ENCODE measurements at places on chromosomes 16 and 17. TPM values are rescaled to one million over a fixed set of nuclear protein-coding genes. Genes with fewer than 3 reads are reported as not detected.

The TERB1 gene
- polyA plus RNA-seq, result not detected

DNA sequence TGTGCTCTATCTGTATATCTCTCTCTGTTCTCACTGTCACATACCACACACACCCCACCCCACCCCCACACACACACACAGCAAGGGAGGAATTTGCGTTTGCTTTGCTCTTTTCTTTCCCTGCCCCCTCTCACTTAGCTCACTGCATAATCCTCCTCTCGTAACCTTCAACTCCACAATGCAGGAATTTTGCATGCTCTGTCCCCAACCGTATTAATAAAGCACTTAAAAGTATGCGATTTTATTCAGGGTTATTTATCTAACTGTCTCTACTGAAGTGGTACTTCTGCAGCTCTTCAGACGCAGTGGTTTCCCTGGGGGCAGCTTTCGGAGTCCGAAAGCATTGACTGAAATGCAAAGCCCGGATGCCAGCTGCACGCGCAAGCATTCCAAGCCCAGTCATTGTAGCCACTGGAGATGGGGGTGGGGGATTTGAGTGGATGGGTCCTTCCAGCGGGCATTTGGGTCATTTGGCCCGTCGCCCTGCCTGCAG is 105.4 kb upstream of the RBFOX1 start:
- DNase-seq, result no peak

GRCh38 chr17:77811521-77811920 is 147.0 kb upstream of the TNRC6C start:
- no peak for DNase-seq

- peak; percentile 44 for DNase-seq
These were observed 14.4 kb upstream of the ALDH3A1 start for GRCh38 chr17:19762515-19762961.

The CIAO3 gene
- polyA plus RNA-seq, result 26.3 TPM

GRCh38 chr16:77387815-77388209 is 47.0 kb downstream of the ADAMTS18 start:
- no peak for DNase-seq

The KCTD13 gene
- polyA plus RNA-seq, result 18.4 TPM

DNA sequence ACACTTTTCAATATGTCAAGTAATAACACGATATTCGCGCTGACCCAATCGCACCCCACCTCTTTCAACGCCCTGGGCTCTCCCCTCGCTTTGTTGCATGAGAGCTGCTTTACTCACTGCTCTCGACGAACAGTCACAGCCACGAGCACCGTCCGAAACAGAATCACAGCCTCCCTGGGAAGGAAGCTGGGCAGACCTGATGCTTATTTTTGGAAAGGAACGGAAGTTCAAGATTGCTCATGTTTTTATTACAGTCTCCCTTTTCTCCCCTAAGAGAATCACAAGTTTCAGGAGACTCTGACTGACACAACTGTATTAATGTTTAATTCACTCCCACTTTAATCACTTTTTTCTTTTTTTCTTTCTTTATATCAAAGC is 67.8 kb downstream of the ANKRD11 start:
- DNase-seq, result no peak

- DNase-seq, result no peak
These were observed 1.5 kb downstream of the GAA start for GRCh38 chr17:80102664-80103448.

DNA sequence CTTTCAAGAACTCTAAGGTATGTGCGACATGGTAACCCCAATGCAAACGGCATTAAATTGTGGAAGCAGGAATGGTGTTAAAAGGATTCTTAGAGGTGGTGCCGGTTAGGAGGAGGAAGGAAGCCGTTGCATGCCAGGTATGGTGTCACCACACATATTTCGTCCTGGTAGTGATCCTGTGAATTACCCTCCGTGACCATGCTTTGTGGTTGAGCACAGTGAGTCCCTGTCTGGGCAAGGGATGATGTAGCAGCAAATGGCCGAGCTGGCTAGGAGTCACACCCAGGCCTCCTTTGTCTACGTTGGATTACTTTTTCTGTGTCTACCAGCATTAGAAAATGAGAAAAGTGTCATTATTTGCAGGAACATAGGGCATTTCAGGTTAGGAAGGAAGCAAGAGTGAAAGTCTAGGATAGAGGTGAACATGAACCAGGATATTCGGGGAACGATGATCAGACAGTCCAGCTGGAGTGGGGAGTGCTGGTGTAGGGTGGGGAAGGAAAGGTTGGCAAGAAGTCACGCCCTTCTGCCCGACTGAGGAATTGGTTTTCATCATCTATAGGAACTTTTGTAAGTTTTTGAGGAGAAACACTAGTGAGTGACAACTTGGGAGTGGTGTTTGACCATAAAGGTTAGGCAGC is 123.5 kb downstream of the PRKCA start:
- no peak for DNase-seq

GRCh38 chr16:57984443-57985203 is 13.7 kb upstream of the CNGB1 start:
- DNase-seq, result peak; percentile 70

GRCh38 chr17:27600471-27600870 is 30.5 kb upstream of the LGALS9 start:
- DNase-seq, result no peak

GRCh38 chr16:81181013-81181720 is 57.3 kb upstream of the BCO1 start:
- peak; percentile 83 for DNase-seq

DNA sequence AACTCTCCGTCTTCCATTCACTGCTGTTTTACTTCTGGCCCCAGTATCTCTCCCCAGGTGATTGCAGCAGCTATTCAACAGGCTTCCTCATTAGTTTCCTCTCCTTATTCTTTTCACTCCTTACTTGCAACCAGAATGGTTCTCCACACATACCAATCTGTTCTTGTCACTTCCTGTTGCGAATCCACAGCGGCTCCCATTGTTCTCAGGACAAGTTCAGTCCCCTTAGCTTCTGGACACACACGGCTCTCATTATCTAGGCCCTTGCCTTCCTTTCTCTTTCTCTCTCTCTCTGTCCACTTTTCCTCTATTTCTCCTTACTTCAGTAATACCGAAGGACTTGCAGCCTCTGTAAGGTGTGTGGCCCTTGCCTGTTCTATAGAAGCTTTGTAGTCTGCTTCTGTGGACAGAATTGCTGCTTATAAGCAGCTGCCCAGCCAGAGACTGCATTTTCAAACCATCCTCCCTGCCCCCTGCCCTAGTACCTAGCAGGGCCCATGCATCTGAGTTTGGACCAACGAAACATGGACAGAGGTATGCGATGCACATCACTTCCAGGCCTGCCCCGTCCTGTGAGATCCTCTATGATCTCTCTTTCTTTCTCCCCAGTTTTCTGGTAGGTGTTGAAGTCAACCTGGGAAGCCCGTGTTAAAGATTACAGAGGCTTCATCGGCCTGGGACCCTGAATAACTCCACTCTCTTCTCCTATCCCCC is 45.7 kb downstream of the VAT1L start:
- no peak for DNase-seq

- DNase-seq, result no peak
These were observed 251.9 kb downstream of the PARN start for GRCh38 chr16:14378131-14378551.

The GUCY2D gene
- 0.56 TPM for polyA plus RNA-seq

The PIRT gene
- not detected for polyA plus RNA-seq

DNA sequence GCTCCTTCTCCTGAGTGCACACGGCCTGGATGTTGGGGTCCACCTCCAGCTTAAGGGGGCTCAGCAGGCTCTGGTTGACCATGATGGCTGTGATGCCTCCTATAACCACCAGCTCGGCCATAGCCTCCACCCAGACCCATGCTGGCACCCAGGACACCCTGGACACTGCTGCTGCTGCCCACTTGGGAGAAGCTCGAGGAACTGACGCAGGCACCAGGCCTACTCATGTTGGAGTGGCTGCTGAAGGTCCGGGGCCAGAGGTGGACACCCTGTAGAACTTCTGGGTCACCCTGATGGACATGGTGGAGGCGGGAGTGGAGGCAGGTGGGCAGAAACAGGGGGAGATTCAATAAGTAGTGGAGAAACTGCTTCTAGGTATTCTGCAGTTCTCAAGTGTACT is 28.0 kb downstream of the IKZF3 start:
- DNase-seq, result no peak

- no peak for DNase-seq
These were observed 87.9 kb downstream of the ABR start for GRCh38 chr17:1091900-1092299.

DNA sequence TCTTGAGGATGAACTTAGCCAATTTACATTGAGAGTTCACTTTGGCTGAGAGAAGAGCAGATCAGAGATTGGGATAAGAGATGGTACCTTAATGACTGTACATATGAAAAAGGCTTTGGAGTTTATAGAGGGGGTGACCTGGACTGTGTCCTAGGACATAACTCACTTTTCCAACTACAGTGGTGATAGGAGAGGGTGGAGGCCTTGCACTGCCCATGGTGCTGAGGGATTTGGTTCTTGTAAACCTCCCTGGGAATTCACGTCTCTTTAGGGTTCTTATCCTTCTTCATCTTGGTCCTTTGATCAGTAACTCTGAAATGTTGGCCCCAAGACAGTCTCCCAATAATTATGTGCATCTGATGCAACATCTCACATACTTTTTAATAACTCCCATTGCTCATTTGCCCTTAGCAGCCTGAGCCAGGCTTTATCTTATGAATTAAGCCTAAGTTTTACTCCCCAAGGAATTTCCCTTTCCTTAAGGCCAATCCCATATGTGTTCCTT is at the start of gene OR4D1:
Gene OR4D1 (plus strand): TSS at position 455 of the 505 bp plus-strand sequence. CDS start 6,770 bp downstream, outside the sequence.
- no peak for DNase-seq

The SHISA6 gene
- 1.7 TPM for polyA plus RNA-seq

DNA sequence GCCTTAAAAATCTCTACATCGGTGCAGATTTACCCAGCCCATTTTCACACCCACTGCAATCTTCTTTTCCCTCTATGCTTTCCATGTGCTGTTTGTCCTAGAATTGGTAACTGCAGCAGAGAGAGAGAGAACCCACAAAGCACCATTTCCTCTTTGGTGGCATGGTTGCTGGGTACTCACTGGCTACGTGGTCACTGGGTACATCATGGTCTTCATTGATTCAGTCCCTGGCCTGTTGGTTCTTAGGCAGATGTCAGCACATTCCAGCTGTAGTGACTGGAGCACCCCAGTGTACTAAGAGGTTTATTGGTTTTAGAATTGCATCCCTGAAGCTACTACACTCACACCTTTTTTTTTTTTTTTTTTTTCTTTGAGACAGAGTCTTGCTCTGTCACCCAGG is 156.1 kb upstream of the CACNG5 start:
- no peak for DNase-seq

The SOST gene
- 63.2 TPM for polyA plus RNA-seq

The CACNG3 gene
- polyA plus RNA-seq, result not detected
